ENCODE measurements at places on chromosomes 1 and 21.

GRCh38 chr21:45034556-45035476, 39.6 kb upstream of the ADARB1 start:
- no peak overlapping the region for H3K4me3 ChIP-seq
- H3K36me3 ChIP-seq = no peaks in the 10 kb centered on the region
- no peaks in the 10 kb centered on the region for H3K27me3 ChIP-seq
- H3K4me1 ChIP-seq = peaks cover 23% of the 10 kb centered on the region
- peak overlapping the region; percentile 54 for H3K27ac ChIP-seq

- no peak for DNase-seq
- no peaks in the 10 kb centered on the region for H3K36me3 ChIP-seq
- no peak overlapping the region for H3K27ac ChIP-seq
- no peaks in the 10 kb centered on the region for H3K4me1 ChIP-seq
- H3K27me3 ChIP-seq = peaks cover 1% of the 10 kb centered on the region
Observed at GRCh38 chr1:220927442-220927841, 48.2 kb downstream of the HLX start.

DNA sequence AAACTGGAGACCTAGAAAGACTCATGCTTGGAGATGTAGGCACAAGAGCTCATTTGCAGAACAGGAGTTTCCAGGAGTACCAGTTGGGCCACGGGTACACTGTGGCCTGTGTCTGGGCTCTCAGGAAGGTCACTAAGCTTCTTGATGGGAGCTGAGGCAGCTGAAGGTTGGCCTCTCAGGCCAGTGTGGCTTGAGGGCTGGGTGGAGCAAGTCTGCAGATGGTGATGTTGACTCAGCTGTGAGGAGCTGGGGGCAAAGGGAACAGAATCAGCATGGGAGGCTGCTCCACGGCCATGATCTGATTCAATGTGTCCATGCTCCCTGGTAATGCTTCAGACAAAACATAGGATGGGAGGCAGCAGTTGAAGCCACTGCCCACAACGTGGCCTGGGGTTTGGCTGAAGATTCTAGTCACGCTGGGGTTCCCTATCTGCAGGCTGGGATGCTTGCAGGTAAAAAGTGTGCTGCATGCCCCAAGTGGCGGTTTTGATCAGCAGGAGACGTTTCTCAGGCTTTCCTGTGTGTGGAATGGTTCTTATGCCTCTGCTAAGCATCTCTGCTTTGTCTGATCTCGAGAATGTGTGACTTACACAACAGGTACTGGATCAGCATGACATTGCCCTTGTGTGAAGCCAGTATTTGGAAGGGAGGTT, 15.4 kb upstream of the TENT5C start:
- no peak overlapping the region for H3K4me3 ChIP-seq
- DNase-seq = peak; percentile 12
- no peaks in the 10 kb centered on the region for H3K4me1 ChIP-seq

DNA sequence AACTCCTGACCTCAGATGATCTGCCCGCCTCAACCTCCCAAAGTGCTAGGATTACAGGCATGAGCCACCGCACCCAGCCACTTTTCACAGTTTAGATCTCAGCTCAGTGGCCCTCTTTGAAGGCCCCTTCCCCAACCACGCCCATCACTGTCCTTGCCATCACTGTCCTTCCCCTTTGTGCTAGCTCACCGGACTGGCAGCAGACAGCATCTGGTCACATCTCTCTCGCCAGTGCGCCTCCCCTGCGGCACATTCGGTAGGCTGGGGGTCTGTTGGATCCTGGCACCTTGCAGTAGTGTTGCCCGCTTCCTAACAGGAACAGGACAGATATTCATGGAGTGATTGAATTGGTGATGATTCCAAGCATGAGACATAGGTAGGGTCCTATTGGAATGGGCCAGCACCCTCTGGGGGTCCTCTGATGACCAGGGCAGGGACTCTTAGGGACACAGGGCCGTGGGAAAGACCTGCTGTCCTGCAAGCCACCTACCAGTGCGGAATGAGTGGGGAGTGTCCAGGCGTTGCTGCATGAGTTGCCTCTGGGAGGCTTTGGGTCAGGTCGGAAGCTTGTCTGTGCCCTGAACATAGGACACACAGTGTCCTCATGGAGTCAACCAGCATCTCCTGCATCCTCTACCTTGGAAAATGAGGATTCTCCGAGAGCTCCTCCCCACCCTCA, 178.8 kb upstream of the VAMP3 start:
- no peak for DNase-seq
- no peak overlapping the region for H3K4me3 ChIP-seq
- peaks cover 28% of the 10 kb centered on the region for H3K27me3 ChIP-seq
- no peaks in the 10 kb centered on the region for H3K36me3 ChIP-seq

DNA sequence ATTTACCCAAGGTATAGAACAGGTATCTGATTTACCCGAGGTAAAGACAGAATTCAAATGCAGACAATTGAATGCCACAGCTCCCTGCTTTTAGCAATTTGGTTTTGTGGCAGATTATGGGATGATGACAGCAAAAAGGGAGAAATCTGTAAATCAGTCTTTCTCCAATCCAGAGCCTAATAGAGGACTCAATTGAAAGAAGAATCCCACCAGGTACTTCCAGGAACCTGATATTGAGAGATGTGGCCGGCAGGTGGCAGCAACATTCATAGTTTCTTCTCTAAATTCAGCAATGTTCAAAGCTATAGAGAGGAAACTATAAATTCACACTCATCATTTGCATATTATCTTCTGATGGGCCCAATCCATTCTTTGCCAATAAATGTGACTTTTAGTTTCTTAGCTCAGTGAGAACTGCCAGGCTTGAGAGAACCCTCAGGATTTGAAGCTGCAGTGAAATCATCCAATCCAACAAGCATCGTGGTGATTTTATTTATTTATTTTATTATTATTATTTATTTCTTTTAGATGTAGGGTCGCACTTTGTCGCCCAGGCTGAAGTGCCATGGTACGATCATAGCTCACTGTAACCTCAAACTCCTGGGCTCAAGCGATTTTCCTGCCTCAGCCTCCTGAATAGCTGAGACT, 9.8 kb upstream of the PHACTR4 start:
- peak; percentile 64 for DNase-seq
- no peak overlapping the region for H3K4me3 ChIP-seq
- H3K27me3 ChIP-seq = peaks cover 5% of the 10 kb centered on the region
- no peak overlapping the region for H3K27ac ChIP-seq
- H3K36me3 ChIP-seq = no peaks in the 10 kb centered on the region

GRCh38 chr1:54268762-54269297, 68.9 kb downstream of the MRPL37 start:
- DNase-seq = no peak
- no peak overlapping the region for H3K27ac ChIP-seq
- no peaks in the 10 kb centered on the region for H3K27me3 ChIP-seq
- peaks cover 4% of the 10 kb centered on the region for H3K36me3 ChIP-seq
- H3K4me3 ChIP-seq = no peak overlapping the region

- no peak overlapping the region for H3K27ac ChIP-seq
- H3K36me3 ChIP-seq = no peaks in the 10 kb centered on the region
- no peaks in the 10 kb centered on the region for H3K4me1 ChIP-seq
- peaks cover 22% of the 10 kb centered on the region for H3K27me3 ChIP-seq
- no peak overlapping the region for H3K4me3 ChIP-seq
- DNase-seq = no peak
Observed at GRCh38 chr1:223473601-223474344, 80.6 kb downstream of the CCDC185 start.

DNA sequence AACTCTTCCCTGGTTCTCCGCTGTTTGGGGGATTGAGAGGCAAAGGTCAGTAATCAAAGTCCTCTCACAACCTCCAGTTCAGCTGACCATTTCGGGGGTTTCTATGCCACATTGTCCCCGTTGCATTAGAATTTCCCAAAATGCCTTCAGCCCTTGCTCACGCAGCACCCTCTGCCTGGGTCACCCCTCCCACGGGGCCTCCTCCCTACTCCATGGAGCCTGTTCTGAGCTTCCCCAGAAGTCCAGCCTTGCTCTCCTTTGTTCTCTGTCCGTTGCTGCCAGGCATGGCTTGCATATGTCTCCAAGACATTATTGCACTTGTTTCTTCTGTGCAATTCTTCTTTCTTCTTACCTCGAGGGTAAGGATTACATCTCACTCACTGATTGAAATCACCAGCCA, 16.5 kb downstream of the DMRTB1 start:
- H3K4me1 ChIP-seq = peaks cover 4% of the 10 kb centered on the region
- no peaks in the 10 kb centered on the region for H3K36me3 ChIP-seq
- H3K27me3 ChIP-seq = peaks cover 48% of the 10 kb centered on the region
- DNase-seq = no peak
- H3K27ac ChIP-seq = no peak overlapping the region
- no peak overlapping the region for H3K4me3 ChIP-seq

DNA sequence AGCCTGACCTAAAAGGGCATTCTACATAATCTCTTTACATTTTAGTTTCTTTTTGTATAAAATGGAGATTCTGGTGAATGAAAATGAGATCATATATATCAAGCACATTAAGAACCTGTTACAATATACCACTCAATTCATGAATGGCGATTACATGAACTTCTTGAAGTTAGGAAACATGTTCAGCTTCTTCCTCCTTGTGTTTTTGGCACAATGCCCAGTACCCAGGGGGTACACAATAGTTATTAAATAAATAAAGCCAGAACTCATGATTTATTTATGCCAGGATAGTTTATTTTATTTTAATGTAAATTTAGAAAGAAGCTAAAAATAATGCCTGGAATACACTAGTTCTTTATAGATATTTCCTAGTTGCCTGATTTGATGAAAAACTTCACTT, 186.0 kb upstream of the PTGFR start:
- H3K27ac ChIP-seq = no peak overlapping the region
- DNase-seq = no peak
- H3K4me1 ChIP-seq = no peaks in the 10 kb centered on the region
- no peaks in the 10 kb centered on the region for H3K27me3 ChIP-seq
- H3K36me3 ChIP-seq = no peaks in the 10 kb centered on the region

DNA sequence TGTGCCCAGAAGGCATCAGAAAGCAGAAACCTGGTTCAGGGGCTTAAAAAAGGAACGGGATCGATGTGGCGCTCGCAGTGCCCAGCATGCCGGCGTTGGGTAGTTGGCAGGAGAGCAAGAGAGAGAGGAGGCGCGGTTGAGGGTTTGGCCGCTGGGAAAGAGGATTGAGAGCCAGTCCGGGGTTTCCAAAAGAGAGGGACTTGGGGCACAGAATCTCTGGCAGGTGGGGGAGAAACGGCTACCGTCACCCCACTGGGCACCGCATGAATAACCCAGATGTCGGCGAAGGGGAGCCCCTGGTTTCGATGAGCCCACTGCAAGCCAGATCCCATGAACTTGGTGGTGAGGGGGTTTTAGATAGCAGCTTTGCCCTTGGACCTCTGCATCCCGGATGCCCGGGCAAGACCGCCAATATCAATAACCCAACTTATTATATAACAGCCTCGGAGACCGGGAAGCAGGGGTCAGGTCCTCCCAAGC, 60.4 kb upstream of the ACOT11 start:
- H3K27me3 ChIP-seq = no peaks in the 10 kb centered on the region
- no peak for DNase-seq
- H3K4me1 ChIP-seq = peaks cover 14% of the 10 kb centered on the region
- H3K36me3 ChIP-seq = no peaks in the 10 kb centered on the region
- H3K27ac ChIP-seq = peak overlapping the region; percentile 65

GRCh38 chr1:21620011-21620410, 49.1 kb downstream of the RAP1GAP start:
- H3K27me3 ChIP-seq = peaks cover 78% of the 10 kb centered on the region
- no peak overlapping the region for H3K4me3 ChIP-seq
- no peak overlapping the region for H3K27ac ChIP-seq
- no peaks in the 10 kb centered on the region for H3K36me3 ChIP-seq
- no peak for DNase-seq

GRCh38 chr21:38263493-38263892, 6.7 kb downstream of the KCNJ15 start:
- DNase-seq = peak; percentile 60
- no peaks in the 10 kb centered on the region for H3K36me3 ChIP-seq

- DNase-seq = peak; percentile 80
- H3K36me3 ChIP-seq = no peaks in the 10 kb centered on the region
- H3K4me3 ChIP-seq = no peak overlapping the region
- H3K27ac ChIP-seq = no peak overlapping the region
Observed at GRCh38 chr1:41773144-41773591, 145.6 kb downstream of the HIVEP3 start.

DNA sequence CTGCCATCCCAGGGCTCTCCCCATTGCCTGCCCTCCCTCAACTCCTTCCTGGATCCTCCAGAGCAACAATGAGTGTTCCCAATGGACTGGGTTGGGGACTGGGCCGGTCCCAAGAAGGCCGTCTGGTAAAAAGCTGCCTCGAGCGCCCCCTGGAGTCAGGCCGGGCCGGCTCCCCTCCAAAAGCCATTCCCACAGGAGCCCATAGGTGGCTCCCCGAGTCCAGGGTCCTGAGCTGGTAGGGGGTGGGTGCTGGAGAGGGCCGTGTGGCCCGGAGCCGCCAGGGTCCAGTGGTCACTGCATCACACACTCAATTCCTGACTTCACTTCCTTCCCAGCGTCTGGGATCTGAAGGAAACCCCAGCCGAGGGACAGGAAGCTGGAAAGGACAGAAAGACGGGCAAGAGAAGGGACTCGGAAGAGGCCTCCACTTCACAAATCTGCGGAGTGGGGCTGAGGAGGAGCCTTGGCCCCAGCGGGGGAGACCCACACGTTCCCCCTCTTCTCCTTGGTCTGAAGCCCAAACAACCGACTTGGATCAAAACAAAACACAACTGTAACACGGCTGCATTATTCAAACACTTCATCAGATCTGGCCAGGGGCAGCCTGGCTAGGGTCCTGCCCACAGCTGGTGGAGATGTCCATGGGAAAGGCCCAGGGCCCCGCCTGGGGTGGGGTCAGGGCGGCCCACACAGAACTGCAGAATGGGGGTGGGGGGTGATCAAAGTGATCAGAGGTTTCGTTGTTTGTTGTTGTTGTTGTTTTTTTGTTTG, 10.9 kb upstream of the ALDH4A1 start:
- H3K36me3 ChIP-seq = peaks cover 33% of the 10 kb centered on the region
- peak; percentile 82 for DNase-seq
- peak overlapping the region; percentile 11 for H3K27ac ChIP-seq
- H3K4me1 ChIP-seq = peaks cover 4% of the 10 kb centered on the region
- no peak overlapping the region for H3K4me3 ChIP-seq

- H3K27ac ChIP-seq = no peak overlapping the region
- DNase-seq = no peak
- no peaks in the 10 kb centered on the region for H3K36me3 ChIP-seq
- H3K4me3 ChIP-seq = no peak overlapping the region
- no peaks in the 10 kb centered on the region for H3K27me3 ChIP-seq
Observed at GRCh38 chr1:49364676-49365075, 588.0 kb upstream of the BEND5 start.

DNA sequence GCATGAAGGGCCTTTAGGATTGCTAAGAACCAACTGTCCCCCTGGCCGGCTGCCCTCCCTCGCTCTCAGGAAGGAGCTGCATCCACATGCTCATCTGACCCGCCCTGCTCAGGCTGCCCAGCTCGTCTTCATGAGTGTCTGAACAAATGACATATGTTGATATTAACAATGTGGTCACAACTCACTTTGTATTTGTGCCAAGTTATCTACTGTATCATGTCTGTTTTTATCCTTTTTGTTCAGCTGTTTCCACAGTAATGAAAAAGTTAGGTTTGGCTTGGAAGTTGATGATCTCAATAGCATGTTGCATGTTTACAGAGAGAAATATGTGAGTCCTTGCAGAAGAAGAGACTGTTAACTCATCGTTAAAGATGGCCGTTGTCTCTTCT, 75.1 kb downstream of the PHTF1 start:
- peak overlapping the region; percentile 44 for H3K27ac ChIP-seq
- no peaks in the 10 kb centered on the region for H3K4me1 ChIP-seq
- peak; percentile 82 for DNase-seq
- H3K4me3 ChIP-seq = no peak overlapping the region
- no peaks in the 10 kb centered on the region for H3K27me3 ChIP-seq
